ENCODE measurements at places on chromosomes 3 and 15.

- DNase-seq: no peak
Observed at GRCh38 chr3:62481962-62482361, 108.6 kb upstream of the FEZF2 start.

- DNase-seq: no peak
Observed at GRCh38 chr3:58082047-58082446, 73.8 kb downstream of the FLNB start.

DNA sequence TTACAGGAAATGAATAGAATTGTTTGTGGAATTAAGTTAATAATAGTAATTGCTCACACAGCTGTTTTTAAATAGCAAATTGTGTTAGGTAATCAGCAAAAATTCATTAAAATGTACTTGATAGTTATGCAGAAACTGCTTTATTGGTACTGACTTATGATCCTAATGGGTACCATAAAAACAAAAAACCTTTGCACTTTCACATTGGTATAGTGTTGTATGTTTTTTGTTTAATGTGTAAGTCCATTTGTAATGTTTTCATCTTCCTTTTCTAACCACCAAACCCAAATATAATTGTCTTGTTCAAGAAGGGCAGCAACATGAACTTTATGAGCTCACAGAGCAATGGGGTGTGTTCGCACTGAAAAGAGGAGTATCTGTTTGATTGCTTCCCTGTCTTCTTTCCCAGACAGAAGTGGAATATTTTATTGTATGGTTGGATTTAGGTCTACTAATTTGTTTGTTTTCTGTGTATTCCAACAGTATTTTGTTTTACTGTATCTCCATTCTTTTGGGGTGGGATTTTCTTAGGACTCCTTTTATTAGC lies 135.8 kb downstream of the TCF12 start:
- no peak for DNase-seq

DNA sequence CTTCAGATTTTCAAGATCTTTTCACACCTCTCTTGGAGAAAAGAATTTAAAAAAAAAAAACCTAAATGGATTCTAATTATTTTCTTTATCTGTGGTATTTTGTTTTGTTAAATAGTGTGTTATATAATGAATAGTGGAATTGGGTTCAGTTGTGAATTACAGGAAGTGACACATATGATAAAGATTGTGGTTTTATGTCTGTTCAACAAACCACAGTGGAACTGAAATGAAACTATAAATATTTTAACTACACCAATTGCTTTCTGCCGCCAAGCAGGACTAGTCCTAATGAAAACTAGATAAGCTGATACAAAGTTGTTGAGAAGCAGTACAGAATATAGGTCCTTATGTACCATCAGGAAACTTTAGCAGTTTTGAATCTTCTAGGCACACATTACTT lies 121.6 kb downstream of the UBE2E2 start:
- DNase-seq: no peak

DNA sequence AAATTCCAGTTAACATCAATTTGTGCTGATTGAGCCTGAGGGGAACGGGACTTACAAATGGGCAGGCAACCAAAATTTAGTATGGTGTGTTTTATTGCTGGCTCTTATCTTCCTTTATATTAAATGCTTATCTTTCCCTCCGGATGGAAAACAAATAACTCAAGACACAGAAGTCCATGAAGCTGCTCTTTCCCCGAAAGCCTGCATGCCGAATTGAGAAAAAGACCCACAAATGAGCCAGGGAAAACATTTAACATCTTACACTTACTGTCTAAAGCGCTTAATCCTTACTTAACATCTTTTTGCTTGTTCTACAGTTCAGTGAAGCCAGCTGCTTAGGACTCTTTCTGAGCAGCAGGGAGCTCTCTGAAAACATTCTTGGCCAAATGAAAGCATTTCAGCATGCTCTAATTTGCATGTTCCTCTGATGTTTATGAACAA lies 49.5 kb downstream of the HEG1 start:
- DNase-seq: no peak
